ENCODE measurements at places on chromosomes 11 and 22.
A peak's percentile ranks its signal among the peaks of the same experiment; 100 is the strongest.

DNA sequence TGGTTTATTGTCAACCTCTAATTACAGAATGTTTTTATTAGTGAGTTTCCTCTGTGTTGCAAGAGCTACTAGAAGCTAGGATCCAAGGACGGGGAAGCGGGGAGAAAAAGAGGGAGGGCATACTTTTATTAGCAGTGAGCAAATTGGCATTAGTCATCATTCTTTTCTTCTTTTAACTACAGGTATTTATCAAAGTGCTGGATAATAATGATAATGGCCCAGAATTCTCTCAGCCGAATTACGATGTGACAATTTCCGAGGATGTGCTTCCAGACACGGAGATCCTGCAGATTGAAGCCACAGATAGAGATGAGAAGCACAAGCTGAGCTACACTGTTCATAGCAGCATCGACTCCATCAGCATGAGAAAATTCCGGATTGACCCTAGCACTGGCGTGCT is 179.7 kb upstream of the MTNR1B start:
- no peak for DNase-seq

DNA sequence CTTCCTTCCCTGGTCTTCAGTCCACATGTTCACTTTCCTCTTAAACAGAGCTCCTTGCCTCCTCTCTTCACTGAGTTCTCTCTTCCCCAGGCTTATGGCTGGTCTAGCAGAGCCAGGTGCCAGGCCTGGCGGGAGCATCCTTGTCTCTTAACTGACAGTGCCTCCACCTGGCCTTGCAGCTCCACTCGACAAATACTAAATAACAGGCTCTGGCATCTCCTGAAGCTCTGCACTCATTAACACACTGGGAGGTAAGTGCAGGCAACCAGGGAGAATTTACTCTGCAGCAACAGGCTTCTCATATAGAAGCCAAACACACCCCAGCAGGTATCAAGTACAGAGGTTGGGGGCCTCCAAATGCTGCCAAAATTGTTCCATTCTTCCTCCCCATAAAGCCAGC is 438.1 kb downstream of the SOX6 start:
- no peak for DNase-seq

- no peak for DNase-seq
Measured at GRCh38 chr22:34294986-34295385, 374.7 kb upstream of the LARGE1 start.

DNA sequence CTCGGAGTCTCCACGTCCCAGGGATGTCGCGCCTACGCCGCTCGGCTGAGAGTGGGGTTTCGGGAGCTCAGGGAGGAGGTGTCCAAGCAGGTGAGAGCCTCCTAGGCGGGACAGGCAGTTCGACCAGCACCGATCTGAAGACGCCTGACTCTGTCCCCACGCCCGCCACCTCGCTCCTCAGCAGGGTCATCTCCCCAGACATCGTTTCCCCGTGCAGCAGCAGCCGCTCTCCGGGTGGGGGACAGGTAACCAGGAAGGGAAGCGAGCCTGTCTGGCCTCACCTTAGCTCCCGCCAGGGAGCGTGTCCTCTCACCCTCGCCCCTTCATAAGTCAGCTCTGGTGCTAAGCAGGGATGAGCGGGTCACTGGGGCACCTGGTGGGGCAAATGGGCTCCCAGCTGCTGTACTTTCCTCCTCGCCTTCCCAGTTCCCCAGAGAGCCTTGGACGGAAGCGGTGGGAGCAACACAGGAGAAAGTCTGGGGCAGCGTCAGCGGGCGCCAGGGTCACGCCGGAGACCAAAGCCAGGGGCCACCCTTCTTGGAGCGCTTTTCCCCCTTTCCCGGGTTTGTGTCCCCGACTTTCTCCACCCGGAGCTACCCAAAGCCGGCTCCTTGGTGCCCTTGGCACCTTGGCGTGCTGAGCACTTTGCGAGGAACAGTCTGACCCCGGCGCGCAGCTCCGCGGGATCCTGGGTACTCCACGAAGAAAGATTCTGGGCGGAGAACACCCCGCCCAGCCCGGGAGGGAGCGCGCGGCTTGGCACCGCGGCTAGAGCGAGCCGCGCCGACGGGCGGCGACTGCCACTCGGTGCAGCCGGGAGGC is 1.6 kb downstream of the SPON1 start:
- DNase-seq: peak; percentile 47

DNA sequence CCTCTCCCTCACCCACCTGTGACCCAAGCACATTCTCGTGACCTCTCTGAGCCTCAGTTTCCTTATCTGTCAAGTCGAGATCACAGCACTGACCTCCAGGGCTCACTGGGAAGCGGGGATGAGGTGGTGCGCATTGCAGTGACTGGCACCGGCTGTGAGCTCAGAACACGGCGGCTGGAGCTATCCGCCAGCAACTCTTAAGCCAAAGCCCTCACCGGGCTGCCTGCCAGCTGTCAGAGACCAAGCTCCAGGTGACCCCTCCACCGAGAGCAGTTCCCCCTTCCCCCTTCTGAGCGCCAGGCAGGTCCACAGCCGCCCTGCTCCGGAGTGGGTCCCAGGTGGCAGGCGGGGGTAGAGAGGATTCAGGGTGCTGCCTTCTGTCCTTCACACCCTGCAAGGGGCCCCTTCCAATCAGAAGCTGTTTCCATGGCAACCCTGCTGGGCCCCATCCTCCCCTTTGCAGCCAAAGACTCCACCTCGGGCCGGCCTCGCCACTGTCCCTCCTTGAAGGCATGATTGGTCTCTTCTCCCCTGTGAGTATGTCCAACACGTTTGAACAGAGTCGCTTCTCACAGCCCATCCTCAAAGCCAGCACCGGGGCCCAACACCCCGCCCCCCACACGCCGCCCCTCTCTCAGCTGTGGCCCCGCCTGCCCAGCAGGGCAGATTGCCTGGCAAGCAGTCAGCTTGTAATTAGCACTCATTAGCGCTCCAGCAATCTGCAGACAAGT is 98.7 kb downstream of the WNT7B start:
- DNase-seq: peak; percentile 28

DNA sequence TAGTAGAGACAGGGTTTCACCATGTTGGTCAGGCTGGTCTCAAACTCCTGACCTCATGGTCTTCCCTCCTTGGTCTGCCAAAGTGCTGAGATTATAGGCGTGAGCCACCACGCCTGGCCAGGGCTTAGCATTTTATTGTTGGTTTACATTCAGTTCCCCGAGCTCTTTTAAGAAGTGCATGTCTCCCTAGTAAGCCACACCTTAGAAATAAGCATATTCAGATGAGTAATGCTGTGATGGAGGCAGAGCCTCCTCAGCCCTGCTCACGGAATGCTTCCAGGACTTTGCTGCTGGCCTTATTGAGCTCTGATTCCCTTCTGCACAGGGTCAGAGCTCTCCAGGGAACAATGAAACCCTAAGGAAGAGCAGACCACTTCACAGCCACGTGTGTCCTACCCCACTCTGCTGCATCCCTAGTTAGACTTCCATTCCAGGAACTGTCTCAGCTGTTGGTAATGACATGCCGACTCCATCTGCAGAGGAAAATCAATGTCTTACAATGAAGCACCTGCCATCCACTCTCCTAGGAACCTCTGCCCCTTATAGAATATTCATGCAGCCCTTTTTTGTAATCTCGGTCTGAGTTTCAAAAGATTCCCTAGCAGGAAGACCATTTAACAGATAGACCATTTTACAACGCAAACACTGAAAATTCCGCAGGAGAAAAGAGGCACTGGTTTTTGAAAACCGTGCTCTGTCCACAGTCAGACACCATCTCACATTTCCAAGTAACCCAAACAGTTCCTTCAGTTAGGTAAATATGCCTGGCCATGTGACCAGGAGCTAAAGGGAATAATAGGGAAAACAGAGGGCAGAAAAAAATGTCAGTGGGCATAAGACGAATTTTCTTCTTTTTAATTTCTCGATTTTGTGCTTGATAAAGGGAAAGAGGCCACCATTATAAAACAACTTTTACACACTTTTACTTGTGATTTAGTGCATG is 1.7 kb upstream of the JAM3 start:
- DNase-seq: no peak

DNA sequence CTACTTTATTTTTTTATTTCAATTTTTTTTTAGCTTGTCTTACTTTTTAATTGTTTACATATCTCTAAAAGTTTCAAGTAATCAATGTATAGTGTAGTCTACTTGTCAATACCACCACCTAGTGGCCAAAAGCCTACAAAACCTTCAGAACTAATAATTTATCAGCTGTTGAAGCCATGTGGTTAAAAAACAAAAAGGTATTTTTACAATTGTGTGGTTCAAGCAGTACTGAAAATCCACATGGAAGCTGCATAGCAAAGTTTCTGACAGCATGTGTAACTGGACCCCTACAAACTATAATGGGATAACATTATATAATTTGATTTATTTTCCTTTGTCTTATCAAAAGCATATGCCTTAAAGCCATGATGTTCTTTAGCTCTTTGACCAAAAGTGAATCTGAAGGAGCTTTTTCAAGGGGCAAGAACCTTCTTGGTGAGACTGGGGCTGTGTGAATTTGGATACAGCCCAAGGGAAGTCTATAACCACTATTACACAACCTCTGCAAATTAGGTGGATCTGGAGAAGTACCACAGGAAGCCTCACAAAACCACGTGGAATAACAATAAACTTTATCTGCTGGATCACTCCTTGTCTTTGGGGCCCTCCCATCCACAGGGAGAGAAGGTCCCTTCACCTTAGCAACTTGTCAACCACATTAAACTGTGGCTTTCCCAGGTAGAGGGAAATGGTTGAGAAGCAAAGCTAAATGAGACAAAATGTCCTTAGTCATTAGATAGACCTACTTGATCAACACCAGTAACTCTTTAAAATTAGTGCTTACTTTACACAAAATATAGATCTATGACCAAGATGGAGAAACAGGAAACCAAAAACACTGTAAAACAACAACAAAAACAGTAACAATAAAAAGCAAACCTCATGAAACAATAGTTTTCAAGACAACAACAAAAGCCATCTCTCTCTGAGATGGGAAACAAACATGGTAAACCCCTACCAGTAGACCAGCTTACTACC is 9.9 kb downstream of the NARS2 start:
- no peak for DNase-seq

- no peak for DNase-seq
Measured at GRCh38 chr11:130476922-130477491, 28.6 kb downstream of the ADAMTS15 start.

- DNase-seq: no peak
Measured at GRCh38 chr11:121881806-121882205, 234.2 kb downstream of the BLID start.

GRCh38 chr22:32473388-32473952 is 1.1 kb upstream of the FBXO7 start:
- DNase-seq: no peak

DNA sequence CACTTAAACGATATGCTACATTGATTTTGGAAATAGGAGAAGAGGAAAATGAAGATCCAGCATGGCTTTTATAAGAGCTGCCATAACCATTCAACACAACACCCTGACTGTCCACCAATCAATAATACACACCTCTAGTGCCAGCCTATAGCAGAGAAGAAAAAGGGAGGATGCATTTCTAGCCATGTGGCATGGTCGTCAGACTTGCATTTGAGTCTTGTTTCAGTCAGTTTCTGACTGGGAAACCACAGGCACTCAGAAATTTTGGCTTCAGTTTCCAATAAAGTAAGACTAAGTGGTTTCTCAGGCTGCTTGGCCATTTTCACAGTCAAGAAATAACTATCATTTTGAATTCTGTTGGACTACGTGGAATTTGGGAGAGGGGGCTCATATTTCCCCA is 523.5 kb upstream of the LRRC4C start:
- DNase-seq: no peak

DNA sequence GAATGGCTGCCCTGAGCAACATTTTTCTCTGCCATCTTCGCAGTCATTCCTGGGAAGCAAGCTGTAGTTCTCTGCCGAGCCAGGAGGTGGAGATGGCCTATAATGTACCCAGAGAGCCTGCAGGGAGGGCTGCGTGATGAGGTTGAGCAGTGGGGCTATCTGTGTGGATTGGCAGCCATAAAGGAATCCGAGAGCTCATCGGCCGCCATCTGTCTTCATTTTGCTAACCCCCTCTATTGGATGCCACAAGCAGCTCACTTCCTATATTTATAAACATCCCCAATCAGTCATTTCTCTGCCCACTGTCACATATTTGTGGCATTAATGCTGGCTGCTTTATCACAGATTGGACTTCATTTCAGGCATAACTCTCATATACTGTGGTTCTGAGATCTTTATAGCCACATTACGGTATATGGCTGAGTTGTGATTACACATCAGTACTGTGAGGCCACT is 209.5 kb downstream of the NTM start:
- DNase-seq: no peak

DNA sequence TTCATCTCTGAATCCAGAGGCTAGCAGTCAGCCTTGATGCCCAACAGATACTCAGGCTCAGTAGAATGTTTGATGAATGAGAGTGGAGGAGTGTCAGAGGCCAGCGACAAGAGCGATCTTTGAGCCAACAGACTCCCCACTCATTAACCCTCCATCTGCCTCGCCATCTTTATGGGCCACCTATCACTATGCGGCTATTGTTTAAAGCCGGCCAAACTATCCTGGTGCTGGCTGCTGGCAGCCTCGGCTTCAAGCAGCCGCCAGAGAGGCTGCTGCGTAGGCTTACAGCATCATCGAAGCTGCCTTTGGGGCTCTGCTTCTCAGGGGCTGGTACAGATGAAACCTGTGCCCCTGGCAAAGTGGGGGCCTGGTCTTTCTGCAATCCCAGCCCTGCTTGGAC is 525.6 kb downstream of the INSC start:
- no peak for DNase-seq

DNA sequence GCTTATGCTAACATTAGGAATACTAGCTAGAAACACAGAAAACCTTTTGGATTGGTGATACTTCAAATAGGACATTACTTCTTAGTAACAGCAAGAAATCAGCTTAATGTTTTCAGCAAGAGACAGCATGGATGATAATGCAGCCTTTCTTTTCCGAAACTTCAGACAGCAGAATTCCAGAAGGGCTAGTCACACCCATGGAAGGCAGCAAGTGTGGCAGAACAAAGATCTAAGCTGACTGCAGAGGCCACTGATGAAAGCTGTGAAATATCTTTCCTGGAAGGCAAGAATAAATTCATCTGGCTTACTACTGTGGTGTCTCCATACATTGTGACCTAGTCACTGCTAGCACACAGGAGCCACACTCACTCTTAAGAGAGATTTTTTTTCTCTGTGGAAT is 100.3 kb downstream of the CCDC83 start:
- DNase-seq: no peak

GRCh38 chr11:7060868-7061267 is 27.9 kb upstream of the RBMXL2 start:
- DNase-seq: no peak

DNA sequence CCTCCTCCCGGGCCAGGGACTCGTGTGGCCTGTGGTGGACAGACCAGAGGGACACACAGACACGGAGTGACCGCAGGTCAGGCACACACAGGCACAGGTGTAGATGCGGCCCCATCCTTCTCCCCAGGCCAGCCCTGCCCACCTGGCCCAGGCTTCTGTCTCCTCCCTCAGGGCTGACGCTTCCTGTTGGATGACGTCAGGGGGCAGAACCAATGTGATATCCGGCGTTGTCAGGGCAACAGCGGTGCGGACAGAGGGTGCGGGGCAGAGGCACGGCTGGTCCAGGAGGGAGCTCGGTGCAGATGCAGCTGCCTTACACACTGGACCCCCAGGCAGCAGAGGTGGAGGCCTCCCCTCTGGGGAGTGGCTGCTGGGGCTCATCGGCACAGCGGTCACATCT is 2.9 kb upstream of the TUBGCP6 start:
- DNase-seq: no peak
